T-helper 9 cell (primary cell): ENCODE measurements at places on chromosomes 13 and 19.
A peak's percentile ranks its signal among the peaks of the same experiment; 100 is the strongest.

GRCh38 chr19:47580397-47580796 lies 7.4 kb upstream of the ZNF541 start:
- no peak for DNase-seq

- peak; percentile 29 for DNase-seq
Measured at GRCh38 chr13:110412132-110412914, 105.2 kb downstream of the COL4A2 start.

- no peak for DNase-seq
Measured at GRCh38 chr13:48563626-48564025, 30.7 kb upstream of the RCBTB2 start.

- no peak for DNase-seq
Measured at GRCh38 chr13:24650161-24650560, 30.0 kb upstream of the ATP12A start.

DNA sequence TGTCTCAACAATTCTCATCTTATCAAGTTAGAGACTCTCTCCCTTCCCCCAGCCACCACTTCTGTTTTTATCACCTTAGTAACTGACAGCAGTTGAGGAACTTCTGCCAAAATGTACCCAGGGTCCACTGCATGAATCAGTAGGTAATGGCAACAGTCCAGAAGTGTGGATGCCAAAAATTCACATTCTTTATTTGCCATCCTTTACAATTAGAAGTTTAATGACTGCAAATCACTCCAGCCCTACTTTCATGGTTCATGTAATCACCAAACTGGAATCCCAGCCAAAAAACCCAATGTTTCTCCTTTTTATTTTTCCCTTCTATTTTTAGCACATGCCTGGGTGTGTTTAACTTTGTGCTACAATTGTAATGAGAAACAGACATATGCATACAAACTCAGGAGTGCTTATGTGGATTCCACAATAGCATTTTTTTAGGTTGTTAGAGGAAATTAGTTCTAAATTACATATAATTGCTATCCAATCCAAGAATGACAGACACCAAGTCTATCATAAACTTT lies 243.5 kb downstream of the RGCC start:
- DNase-seq: no peak

GRCh38 chr19:30757837-30758617 lies 385.8 kb downstream of the ZNF536 start:
- no peak for DNase-seq

DNA sequence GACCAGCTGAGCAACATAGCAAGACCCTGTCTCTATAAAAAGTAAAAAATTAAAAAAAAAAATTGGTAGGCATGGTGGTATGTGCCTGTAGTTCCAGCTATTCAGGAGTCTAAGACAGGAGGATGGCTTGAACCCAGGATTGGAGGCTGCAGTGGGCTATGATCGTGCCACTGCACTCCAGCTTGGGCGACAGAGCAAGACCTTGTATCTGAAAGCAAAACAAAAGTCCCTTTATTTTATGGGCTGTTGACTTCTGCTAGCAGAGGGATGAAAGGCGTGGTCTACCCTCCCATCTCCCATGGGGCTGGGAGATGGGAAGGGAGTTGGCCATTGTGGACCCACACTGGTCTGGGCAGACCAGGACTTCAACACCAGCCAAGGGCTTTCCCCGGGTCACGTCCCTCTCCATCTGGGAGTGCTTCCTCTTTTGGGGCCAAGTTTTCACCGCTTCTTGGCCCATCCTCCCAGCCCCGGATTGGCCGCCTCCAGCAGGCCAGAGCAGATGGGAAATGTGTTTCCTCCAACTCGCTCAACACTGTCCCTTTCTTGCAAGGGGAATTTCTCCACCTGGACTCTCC lies 2.2 kb upstream of the TNFSF9 start:
- DNase-seq: no peak

DNA sequence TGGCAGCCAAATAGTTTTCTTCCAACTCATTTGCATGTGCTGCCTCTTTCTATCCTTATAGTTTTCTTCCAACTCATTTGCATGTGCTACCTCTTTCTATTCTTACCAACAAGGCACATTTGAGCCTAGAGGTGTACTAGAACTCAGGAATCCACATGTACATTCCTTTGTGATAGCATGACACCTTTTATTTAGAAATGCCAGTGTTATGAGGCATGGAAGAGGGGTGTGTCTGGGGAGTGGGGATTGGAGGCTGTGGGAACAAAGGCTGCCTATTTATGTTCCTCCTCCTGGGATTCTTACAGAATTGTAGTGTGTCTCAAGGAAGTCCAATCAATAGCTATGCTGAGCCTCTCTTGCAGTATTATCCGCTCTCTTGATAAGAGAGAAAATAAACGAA lies 966.7 kb downstream of the PCDH17 start:
- DNase-seq: no peak

DNA sequence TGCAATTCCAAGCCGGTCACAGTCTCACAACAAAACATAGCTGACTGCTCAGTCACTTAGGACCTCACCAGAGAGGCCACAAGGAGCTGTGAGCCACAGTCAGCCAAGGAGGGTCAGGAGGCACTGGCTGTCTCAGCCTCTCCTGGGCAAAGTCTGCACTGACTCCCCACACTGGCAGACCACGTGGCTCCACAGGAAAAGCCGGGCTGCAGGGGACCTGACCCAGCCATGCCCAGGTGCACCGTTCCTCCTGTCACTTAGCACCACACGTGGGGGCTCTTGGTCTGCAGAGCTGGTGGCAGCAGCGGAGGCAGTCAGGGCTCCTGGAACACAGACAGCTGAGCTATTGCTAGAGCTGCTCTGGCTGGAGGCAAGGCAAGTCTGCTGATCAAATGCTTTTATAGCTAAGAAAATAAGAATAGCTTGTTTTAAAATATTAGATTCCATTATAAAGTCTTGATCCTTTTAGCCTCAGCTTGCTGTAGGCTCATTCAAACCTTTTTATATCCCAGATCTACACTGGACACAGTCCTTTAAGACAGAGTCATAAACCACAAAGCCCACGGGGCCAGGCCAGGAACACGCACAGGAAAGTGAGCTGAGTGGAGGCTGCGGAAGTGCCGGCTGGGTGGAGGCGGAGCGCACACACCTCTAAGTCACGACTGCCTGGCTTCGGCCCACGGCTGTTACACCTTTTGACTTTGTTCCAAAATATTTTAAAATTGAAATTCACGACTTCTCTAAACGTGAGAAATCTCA lies 744.1 kb downstream of the UQCRFS1 start:
- DNase-seq: no peak
